ENCODE measurements at places on chromosomes 6 and 20.

- DNase-seq: no peak
These were observed 574.2 kb downstream of the KHDRBS2 start for GRCh38 chr6:61711849-61712248.

DNA sequence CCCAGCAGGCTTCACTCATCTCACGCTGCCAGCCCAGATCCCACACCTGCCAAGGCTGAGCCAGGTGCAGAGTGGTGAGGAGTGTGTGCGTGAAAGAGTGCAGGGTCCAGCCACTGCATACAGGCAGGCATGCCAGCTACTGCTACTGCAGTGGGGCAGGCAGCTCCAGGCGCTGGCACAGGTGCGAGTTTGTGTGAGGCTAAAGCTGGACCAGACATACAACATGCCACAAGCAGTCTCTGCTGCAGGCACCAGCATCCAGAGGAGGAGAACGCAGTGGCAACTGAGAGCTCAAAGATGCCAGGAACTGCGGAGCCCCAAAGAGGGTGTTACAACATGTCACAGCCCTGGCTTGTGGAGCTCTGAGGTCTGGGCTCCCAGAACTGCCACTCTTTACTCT lies 149.8 kb downstream of the EYS start:
- no peak for DNase-seq

- DNase-seq: no peak
These were observed 329.6 kb downstream of the GRIK2 start for GRCh38 chr6:101722991-101723579.

DNA sequence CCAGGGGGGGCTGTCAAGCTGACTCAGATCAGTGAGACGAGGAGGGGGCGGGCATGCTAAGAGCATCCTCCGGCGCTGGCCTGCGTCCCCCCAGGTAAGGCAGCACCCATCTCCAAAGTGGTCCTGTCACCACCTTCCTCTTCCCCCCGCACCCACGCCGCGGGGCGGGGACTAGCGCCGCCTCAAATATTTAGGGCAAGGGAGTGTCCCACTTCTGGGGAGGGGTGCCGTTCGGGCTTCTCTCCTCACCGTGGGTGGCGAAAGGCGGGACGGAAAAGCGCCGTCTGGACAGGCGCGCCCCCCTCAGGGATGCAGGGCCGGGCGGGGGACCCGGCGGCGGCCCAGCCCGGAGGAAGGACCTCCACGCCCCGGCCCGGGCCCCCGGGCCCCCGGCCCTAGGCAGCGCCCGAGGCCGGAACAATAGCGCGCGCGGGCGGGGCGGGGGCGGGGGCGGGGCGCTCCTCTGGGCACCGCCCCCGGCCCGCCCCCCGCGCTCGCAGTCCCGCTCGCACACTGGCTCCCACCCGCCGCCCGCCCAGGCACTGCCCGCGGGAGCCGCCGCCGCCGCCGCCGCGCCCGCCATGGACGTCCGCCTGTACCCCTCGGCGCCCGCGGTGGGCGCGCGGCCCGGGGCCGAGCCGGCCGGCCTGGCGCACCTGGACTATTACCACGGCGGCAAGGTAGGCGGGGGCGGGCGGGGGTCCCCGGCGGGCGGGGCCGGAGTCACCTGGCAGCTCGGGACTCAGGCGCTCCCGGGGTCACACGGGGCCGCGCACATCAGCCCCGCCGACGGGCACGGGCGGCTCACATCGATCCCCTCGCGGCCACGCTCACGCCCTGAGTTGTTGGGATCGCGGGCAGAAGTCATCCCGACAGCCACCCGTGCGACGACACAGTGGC lies at the start of gene TOX2:
TOX2 (plus strand) TSS at position 542 of the 900 bp plus-strand sequence; CDS start at position 582, 40 bp downstream.
- no peak for DNase-seq

GRCh38 chr6:166938150-166938549 lies 18.2 kb downstream of the RNASET2 start:
- DNase-seq: no peak

DNA sequence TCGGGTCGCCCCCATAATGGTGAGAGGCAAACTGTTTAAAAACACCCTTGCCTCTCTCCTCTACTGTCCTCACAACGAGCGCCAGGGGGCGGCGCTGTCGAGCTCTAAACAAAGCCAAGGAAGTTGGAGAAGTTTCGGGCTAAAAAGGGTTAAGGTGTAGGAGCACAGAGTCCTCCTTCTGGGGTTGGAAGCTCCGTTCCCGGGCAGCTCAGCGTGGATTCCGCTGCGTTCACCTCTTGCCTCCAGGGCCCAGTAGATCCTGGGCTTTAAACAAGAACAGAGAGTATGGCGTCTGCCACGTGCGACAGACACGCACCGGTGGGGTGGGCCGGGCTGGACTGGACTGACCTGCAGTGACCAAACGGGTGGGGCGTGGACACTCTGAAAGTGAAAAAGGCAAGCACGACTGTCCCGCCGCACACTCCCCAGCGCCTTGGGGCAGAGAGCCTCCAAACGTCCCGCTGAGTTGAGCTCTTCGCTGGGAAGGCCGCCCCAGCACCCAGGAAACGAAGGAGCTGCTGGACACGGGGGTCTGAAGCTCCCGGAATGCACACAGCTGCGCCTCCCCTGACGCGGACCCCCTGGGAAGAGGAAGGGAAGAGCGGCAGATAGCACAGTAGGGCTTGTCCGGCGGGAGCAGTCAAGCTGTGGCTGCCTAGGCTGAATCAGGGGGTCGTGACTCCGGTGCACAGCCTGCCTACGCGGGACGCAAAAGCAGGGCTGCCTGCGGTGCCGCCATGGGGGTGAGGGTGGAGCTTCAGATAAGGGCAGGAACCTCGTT lies 1.6 kb upstream of the THBD start:
- peak; percentile 86 for DNase-seq

DNA sequence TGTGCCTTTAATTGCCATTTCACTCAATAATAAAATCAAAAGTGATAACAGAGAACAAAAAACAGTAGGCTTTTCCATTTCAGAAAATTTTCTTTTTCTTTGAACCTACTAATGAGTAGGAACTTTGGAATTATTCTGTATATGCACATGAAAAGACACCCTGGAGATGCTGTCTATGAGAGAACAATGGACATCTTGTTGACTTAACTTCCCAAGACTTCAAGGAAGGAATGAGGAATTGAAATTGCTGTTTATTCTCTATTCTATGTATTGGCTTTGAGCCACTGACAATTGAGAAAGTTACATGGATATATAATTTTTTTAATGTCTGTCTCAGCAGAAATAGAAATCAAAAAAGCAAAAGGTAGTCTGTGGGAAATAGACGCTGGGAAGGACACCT lies 98.6 kb upstream of the PCSK2 start:
- no peak for DNase-seq

- no peak for DNase-seq
These were observed 25.3 kb downstream of the SLC35A1 start for GRCh38 chr6:87498048-87498447.

GRCh38 chr20:52991830-52992229 lies 19.7 kb downstream of the TSHZ2 start:
- no peak for DNase-seq

DNA sequence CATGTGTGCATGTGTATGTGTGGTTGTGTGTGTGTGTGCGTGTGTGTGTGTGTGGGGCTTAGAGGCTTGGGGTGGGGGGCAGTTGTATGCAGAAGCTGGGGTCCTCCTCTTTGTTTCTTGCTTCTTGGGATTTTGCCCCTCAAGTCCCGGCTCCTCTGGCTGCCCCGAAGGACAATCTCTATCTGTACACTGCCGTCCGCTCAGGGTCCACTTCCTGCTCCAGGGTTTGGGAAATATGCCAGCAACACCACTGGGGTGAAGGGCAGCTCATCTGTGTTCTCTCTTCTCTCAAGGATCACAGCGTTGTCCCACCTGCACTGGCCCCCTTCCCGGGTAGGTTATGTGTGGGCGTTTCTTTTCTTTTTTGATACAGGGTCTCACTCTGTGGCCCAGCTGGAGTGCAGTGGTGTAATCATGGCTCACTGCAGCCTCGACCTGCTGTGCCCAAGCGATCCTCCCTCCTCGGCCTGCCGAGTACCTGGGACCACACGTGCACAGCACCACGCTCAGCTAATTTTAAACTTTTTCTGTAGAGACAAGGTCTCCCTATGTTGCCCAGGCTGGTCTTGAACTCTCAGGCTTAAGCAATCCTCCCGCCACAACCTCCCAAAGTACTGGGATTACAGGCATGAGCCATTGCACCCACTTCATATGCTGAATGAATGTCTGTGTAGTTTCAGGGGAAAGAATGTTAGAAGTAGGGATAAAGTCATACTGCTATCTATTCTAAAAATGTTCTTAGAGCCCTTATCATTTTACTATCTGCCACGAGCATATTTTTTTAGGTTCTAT lies 25.7 kb downstream of the SLC2A4RG start:
- no peak for DNase-seq

All from CD14-positive monocyte (primary cell).